ENCODE measurements at places on chromosomes 5 and 9.

- DNase-seq, result no peak
These were observed 6.0 kb downstream of the NRARP start for GRCh38 chr9:137295849-137296669.

DNA sequence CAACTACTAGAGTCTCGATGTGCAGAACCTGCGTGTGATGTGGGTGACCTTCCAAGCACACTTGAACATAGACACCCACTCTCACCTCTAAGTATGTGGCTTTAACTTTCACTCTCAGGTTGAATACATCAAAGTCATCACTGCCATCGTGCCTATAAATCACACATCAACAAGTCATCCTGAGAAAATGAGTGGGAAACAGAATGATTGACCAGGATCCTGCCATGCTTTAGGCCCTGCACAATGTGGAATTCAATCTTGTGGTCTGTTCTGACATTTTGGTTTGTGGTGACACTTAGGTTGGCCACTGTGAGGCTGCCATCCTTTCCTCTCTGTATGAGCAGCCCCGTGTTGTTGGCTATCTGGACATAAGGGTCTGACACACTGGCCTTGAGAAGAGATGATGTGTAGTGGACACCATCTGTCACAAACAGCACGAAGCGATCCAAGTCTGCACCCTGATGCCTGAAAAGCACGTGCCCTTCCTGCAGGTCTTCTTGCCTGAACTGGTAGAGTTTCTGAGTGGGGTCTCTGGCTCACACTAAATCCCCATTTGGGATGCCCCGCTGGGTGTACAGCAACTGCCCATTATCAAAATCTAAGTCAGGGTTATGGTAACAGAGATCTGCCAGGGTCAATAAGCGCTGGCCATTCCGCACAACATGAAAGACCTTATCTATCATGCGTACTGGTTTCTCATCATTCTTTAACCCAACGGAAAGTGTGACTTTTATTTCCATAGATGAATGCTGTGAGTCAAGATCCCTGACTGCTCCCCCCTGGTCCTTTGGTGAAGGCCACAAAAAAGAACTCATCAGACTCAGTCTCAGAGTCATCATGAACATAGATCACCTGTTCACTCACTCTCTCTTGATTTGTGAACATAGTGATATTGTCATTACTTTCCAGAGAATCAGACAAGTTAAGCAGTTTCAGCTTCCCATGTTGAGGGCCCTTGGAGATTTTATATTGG lies 116.6 kb downstream of the ESM1 start:
- DNase-seq, result no peak

GRCh38 chr9:34279411-34279810 lies 49.7 kb downstream of the KIF24 start:
- DNase-seq, result peak; percentile 5

DNA sequence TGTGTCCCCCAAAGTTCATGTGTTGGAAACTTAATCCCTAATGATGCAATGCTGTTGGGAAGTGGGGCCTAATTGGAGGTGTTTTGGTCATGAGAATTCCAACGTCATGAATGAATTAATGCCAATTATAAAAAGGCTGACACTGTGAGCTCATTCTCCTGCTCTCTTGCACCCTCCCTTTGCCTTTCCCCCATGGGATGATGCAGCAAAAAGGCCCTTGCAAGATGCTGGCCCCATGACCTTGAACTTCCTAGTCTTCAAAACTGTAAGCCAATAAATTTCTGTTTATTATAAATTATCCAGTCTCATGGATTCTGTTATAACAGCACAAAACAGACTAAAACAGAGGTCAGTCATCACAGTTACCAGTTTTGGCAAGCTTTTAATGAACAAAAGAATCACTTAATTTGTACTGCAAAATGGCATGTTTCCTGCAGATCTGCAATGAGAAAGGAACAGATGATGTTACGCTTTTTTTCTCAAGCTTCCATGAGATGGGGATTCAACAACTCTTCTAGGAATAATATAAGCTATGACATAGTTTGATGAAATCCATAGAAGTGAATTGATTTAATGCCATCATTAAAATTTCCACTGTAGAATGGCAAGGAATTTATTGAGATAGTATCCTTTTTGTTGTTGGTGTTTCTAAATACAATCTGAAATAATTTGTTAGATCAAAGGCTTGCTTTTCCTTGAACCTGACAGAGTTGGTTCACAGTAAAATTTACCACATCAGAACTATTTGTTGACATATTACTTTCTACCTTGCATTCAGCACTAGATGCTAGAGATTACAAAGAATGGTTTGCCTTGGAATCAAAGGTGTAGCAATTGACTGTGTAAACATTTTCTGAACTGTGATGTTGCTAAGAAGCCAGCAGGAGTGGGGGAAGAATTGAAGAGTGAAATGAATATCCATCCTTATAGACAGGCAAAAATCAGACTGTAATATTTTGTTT lies 29.3 kb upstream of the RFK start:
- DNase-seq, result no peak

GRCh38 chr5:17302106-17302505 lies 84.7 kb downstream of the BASP1 start:
- DNase-seq, result no peak

DNA sequence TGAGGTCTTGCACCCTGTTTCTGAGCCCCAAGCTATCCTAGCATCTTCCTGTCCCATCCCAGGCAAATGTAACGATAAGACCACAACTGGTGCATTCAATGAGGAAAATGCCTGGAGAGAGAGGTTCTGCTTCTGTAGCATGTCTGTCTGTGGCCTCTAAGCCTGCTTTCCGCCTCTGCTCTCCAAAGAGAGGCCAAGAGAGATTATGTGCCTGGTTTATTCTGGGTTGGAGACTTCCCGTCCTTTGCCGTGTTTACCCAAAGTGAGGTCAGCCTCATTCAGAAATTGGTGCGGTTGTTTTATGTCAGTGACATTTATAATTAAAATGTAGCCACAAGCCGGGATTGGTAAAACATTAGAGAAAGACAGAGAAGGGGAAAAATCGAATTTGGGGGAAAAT lies 77.8 kb downstream of the FGF1 start:
- no peak for DNase-seq

- DNase-seq, result no peak
These were observed 195.9 kb downstream of the RFK start for GRCh38 chr9:76198336-76198735.

DNA sequence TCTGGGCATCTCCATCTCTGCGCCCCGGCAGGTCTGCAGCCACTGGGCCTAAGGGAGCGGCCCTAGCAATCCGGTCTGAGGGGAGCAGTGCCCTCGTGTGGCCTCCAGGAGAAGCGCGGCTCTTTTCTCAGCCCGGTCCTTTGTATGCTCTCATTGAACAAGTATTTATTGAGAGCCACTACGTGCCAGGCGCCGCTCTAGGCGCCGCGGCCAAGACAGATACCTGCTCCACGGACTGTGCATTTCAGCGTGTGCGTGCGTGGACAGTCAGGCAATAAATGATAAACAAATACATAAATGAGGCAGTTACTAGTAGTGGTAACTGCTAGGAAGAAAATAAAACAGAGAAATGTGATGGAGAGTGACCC lies 2.3 kb upstream of the SLC4A9 start:
- peak; percentile 64 for DNase-seq

- peak; percentile 69 for DNase-seq
These were observed 52.9 kb downstream of the COMMD10 start for GRCh38 chr5:116137544-116138378.

DNA sequence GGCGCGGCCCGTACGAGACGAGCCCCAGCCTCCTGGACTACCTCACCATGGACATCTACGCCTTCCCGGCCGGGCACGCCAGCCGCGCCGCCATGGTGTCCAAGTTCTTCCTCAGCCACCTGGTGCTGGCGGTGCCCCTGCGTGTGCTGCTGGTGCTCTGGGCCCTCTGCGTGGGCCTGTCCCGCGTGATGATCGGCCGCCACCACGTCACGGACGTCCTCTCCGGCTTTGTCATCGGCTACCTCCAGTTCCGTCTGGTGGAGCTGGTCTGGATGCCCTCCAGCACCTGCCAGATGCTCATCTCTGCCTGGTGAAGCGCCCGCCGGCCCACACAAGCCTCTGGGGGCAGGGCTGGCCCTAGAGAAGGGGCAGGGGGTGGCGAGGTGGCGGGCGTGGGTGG lies 18.5 kb downstream of the PLPP7 start:
- no peak for DNase-seq

GRCh38 chr9:129569502-129570449 lies 51.1 kb downstream of the C9orf50 start:
- no peak for DNase-seq

DNA sequence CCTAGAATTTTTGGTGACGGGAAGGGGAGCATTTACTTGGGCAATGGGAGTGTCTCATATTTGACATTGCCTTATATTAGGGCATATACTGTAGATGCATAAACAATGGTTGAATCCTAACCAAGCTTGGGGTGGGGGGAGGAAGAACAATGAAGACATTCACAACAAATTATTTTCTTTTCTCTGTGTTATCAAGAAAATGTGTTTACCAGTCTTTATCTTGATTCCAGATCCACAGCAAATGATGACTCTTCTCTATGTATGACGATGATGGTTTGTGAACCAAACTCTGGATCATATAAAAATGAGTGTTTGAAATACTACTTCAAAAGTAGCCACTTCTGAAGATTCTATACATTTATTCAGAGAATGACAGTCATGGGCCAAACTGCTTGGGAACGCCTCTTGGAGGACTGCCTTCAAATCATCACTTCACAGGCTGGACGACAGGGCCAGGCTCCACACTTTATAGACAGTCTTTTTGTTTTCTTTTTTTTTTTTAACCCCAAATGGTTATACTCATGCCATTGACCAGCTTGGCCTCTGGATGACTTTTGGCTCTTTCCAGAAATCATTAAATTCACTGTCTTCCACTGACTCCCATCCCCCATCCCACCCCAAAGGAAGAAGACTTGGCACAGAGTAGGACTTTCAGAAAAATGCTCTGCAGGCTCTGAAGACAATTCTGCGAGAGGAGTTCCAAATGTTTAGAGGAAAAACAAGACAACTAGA lies 123.8 kb upstream of the LIFR start:
- DNase-seq, result no peak

DNA sequence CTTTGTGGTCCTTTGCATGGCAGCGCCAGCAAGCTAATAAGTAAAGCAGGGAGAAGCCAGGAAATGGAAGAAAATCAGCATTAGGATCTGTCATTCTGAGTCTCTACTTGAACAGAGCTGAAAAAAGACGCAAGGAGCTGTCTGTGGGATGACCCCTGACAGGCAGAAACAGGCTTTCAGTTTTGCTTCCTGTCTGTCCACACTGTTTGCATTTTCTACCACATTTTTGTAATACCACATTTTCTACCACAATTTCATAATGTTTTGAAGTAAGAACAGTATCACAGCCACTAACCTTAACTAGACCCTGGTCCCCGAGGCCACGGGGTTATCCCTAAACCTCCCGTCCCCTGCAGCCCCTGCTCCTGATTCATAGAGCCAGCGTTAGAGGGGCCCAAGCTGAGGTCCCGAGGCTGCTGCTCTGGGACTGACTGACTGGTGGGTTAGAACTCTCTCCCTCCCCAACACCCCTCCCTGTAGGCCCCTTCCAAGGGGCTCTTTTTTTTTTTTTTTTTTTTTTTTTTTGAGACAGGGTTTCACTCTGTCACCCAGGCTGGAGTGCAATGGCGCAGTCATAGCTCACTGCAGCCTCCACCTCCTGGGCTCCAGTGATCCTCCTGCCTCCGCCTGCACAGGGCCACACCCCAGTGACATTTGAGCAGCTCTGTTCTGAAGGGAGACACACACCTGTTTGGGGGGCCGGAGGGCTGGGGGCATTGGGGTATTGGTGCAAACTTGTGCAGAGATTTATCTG lies 4.0 kb upstream of the CLIC3 start:
- no peak for DNase-seq

DNA sequence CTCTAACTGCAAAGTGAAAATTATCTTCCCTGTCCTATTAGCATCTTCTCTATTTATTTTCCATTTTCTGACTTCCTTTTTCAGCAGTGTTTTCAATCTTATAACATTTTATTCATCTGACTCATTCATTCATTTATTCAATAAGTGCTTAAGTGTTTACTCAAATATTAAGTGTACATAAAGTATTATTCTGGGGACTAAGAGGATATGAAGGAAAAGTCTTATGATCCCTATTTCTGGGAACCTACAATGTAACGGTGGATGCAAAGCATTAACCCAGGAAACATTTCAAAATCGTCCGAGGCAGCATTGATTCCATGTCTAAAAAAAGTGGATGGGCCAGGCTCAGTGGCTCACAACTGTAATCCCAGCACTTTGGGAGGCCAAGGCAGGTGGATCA lies 19.4 kb upstream of the TRPM6 start:
- DNase-seq, result no peak

DNA sequence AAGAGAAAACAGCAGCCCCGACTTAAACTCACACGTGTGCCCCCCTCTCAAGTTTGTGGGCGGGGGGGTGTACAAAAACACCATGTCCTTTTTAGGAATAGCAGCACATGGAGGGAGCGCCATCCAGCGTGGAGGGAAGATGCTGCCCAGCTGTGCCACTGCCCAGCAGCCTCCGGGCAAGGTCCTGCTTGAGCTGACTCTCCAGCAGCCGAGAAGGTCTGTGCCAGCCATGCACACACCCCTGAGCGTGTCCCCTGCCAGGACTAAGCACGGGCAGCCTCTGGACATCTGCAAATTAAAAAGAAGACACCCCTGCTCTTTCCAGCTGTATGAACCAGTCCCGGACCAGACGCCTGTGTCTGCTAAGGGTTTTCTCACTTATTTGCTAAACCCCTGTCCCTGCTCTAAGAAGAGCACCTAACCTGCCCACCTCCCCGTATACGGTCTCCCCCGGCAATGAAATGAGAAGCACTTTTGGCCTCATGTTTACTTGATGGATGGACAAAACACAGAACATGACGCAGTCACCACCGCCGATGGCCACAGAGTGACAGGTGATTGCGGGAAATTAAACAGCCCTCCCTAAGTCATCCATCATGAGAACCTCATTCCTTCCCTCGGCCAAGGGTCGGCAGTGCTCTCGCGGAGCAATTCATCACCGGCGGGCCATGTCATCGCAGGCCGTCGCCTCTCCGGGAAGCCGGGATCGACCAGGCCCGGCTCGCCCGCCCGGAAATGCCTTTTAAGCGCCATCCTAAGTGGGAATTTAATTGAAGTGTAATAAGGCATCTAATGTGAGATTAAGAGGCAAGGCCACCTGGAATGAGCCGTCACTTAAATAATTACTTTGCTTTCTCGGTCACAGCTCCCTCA lies 96.9 kb downstream of the OLFM1 start:
- no peak for DNase-seq

DNA sequence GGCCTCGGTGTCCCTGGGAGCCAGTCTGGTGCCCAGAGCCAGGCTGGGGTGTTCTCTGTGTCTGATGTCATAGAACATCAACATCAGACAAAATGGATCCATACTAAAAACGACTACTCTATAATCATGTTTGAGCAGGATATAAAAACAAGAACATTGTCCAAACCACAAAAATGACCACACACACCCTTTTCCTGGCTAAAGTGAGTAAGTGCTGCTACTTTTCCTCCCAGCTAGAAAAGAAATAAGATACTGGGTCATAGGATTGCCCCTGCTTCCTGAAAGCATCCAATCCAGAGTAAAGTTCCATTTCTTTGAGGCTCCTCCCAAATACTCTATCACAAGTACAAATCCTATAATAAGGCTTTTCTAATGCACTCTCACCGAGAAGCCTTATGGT lies 19.7 kb upstream of the TRAF1 start:
- DNase-seq, result no peak

GRCh38 chr5:72144762-72145161 lies 37.5 kb downstream of the MAP1B start:
- no peak for DNase-seq

Data from NCI-H1105 treated with DMSO at 0.1 percent for 48 hours (cell line).